Heart left ventricle (tissue), 16 donors: ENCODE measurements at places on chromosomes 2 and 18.

DNA sequence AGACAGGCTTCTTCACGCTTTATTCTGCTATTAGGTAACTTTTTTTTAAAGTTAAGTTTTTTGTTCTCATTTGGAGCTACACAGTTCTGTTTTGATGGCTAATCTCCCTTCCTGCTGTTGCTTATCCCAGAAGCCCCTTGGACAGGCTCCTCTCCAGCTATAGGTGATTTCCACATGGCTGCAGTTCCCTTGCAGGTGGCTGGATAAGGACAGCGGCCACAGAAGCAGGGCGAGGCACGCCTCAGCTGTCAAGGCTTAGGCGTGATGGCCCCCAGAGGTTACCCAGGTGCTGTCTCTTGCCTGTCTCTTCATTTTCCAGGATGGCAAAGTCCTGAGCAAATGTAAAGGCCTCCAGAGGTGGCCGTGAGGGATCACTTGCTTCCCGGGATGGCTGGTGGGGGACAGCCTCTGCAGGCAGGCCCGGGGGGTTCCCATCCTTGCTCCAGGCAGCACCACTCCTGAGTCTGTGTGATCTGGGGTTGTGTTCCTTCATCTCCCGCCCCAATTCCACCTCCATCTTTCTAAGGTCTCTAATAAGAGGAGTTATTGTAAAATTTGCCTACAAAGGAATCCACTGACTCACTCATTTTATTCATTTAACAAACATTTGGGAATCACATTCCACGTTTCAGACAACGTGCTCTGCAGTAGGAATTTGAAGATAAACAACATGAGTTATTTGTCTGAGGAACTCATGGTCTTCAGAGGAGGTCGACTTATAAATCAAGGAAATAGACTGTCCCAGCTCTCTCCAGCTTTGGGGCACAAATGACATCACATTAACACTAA, 53.4 kb downstream of the NAPG start:
- no peak for DNase-seq

DNA sequence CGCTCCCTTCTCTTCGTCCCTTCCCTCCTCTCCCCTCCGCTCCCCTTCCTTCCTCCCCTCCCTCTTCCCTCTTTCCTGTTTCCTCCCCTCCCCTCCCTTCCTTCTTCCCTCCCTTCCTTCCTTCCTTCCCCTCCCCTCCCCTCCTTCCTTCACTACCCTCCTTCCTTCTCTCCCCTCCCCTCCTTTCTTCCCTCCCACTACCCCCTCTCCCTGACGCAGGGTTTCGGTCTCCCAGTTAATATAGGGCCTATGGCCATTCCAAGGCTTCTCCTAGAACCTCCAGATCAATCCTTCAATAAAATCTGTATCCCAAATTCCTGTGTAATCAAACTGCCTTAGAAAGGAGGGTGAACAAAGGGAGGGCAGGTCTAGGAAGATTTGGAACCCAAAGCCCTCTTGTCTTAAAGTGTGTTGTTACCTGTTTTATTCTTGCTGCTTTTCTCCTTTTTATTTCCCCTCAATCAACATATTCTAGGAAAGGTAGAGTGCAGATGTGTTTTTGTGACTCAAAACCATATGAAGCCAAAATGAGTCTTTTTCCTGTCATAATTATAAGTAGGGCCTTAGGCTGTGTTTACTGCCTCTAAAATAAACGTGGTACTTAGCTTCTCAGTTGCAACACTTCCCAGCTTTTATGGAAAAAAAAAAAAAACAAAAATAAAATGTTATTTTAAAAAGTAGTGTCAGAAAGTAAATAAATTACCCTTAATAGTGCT, 53.7 kb downstream of the GPD2 start:
- DNase-seq = no peak

GRCh38 chr2:190887089-190887488, 6.5 kb downstream of the GLS start:
- no peak for DNase-seq

DNA sequence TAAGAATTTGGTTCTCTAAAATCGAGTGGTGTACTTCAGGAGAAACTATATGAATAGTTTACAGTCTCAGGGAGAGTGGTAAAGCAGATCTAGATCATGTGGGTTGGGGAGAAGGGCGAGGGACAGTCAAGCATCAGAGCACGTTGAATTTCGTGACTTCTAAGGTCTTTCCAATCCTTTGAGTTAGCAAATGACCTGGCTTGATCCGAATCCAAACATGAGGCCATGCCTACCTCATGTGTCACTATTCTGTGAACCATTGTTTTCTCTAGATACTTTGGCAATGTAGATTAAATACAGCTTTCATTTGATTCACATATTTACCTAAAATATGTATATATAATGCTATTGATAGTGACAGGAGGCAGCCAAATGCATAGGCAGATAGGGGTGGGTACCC, 674.9 kb downstream of the NYAP2 start:
- DNase-seq = no peak

- DNase-seq = no peak
Observed at GRCh38 chr2:120856421-120856862, 120.8 kb downstream of the GLI2 start.

DNA sequence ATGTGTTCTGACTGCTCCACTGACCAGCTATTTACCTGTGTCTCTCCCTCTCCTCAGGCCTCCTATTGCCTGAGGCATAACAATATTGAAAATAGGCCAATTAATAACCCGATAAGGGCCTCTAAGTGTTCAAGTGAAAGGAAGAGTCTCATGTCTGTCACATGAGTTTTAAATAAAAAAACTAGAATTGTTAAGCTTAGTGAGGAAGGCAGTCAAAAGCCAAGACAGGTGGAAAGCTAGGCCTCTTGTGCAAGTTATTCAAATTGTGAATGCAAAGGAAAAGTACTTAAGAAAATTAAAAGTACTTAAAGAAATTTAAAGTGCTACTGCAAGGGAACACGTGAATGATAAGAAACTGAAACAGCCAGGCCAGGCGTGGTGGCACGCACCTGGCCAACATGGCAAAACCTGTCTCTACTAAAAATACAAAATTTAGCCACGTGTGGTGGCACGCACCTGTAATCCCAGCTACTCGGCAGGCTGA, 44.9 kb upstream of the TAF4B start:
- DNase-seq = no peak

GRCh38 chr2:33204945-33205344, 258.2 kb downstream of the LTBP1 start:
- DNase-seq = no peak

DNA sequence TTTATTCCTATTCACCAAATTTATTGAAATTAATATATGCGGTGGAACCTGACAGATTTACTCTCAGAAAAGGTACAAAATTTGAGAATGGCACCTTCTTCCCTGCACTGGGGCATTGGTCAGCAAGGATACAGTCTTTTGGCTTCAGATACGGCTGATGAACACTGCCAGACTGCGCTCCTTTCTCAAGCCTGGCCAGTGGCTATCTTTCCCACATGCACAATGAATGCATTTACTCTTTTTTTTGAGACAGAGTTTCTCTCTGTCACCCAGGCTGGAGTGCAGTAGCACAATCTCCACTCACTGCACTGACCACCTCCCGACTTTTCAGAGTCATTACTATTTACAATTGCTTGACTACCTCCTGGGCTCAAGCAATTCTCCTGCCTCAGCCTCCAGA, 61.6 kb downstream of the MOB4 start:
- no peak for DNase-seq

GRCh38 chr2:97967216-97967592, 28.5 kb downstream of the TMEM131 start:
- DNase-seq = no peak

DNA sequence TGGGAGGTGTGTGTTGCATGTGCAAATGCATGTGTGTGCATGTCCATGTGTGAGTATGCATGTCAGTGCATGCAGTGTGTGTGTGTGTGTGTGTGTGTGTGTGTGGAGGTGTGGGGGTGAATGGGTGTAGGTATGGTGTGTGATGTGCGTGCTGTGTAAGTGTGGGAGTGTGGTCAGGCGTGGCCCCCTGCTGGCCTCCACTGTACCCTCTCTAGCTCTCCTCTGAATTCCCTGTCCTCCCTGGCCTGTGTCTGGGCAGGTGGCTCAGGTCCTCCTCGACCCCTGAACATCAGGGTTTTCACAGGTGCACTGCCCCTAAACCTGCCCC, 230.2 kb downstream of the CELF4 start:
- DNase-seq = no peak
